Activated naive CD8-positive, alpha-beta T cell treated with anti-CD3 and anti-CD28 coated beads, Interleukin-2, amount 10 ng/mL, durations not matched to agents 7 days and 5 days (primary cell): ENCODE measurements at places on chromosomes 5 and 9. TPM values are rescaled to one million over a fixed set of nuclear protein-coding genes. Genes with fewer than 3 reads are reported as not detected.

DNA sequence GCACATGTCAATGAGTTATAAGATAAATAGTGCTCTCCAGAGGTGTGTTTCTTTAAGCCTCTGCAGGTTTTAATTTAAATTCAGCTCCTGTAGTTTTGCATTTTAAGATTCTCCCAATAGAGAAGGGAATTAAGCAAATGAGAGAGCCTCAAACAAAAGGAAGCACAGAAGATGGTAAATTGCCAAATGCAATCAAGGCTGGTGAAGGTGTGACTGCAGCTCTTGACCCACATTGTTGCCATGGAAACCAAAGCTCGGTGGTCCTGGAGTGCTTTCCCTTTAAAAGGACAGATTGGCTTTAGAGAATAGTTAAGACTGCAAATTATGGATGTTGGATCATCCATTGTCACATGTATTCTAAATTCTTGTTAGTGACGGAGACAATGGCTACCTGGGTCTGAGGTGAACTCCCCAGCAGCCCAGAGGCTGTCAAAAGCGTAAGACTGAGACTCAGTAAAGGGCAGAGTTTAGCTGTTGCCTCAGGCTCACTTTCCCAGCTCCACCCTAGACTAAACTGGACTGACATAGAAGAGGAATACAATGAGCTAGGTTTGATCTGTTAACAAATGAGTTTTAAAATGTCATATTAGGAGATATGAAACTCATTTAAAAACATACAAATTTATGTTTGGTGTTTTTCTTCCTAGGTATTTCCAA lies 12.3 kb downstream of the GAPT start:
- no peak for DNase-seq
- H3K36me3 ChIP-seq = no peaks in the 10 kb centered on the region
- H3K27me3 ChIP-seq = no peaks in the 10 kb centered on the region
- H3K4me3 ChIP-seq = no peak overlapping the region
- no peaks in the 10 kb centered on the region for H3K4me1 ChIP-seq
- H3K27ac ChIP-seq = no peak overlapping the region

STPG3 gene
- not detected for total RNA-seq

DNA sequence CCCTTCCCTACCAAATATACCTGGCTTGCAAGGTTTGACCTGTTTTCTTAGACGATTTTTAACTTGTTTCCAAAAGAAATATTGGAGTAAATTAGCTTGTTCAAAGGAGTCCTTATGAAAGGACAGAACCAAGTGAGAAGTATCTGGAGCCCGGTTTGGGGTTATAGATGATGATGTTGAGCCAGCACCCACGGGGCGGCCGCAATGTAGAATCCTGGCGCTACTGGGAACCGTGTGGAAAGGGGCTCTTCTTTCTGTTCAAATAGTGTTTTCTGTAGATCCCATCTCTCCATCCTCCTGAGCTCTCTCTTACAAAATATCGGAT lies 517 bp upstream of the EXOSC2 start:
- H3K4me1 ChIP-seq = peaks cover 40% of the 10 kb centered on the region
- DNase-seq = no peak
- H3K27me3 ChIP-seq = peaks cover 3% of the 10 kb centered on the region

DNA sequence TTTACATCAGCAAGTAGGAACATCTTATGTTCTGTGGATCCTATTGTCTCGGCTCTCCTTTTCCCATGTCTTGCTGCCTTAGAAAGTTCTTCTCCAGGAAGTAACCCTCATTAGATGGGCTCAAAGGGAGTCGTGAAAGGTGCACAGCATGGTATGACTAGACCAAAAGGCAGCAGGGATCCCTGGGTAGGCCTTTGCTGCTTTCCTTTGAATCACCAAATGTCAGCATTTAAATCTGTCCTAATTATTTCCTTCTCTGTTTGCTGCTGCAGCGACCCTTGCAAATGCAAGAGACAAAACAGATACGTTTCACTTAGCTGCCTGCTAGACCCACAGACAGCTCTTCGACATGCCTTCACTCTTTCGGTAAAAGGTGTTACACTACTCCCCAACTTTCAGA lies 218.4 kb downstream of the ACTL7B start:
- H3K4me1 ChIP-seq = no peaks in the 10 kb centered on the region
- H3K27me3 ChIP-seq = peaks cover 7% of the 10 kb centered on the region
- no peak for DNase-seq
- no peak overlapping the region for H3K27ac ChIP-seq
- no peak overlapping the region for H3K4me3 ChIP-seq
- H3K36me3 ChIP-seq = no peaks in the 10 kb centered on the region

- no peak overlapping the region for H3K27ac ChIP-seq
- H3K27me3 ChIP-seq = peaks cover 3% of the 10 kb centered on the region
Measured at GRCh38 chr5:54616031-54616430, 98.5 kb downstream of the SNX18 start.
